Cortex of kidney (tissue), 1 donor: ENCODE measurements at places on chromosomes 7 and 10.

DNA sequence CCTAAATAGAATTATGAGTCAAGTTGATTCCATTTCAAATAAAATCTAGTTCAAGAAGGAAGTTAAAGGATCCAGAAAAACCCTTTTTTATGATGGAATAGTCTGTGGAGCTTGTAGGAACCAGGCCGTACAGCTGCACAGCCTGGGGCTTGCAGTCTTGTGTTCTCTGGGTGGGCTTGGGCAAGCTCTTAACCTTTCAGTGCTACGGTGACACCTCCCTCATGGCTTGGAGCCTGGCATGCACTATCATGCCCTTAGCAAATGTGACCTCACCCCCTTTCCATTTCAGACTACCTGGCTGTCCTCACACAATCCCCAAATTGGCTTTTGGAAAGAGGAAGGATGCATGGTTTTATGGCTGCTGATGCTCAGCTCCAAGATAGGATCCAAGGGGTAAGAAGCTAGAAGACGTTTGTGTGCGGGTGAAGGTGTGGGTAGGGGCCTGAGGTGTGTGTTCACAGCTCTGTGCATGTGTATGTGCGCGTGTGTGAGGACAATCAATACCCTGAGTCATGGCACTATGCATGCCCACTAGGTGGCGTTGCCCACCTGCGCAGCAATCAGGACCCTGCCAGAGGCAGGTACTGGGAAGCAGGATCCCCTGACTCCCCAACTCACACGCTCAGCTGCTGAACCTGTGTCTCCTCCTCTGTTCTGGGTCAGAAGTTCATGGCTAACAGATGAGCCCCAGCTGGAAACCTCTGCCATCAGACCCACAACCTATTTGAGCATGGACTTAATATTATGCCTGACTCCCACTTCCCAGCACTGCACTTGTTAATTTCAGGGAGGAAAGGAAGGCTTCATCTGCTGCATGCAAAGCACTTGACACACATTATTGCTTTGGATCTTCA lies 113.4 kb downstream of the PTPN20 start:
- no peak for DNase-seq

- DNase-seq: no peak
Measured at GRCh38 chr7:105189859-105190492, 176.0 kb downstream of the KMT2E start.

- no peak for DNase-seq
Measured at GRCh38 chr7:71198391-71198790, 66.4 kb downstream of the GALNT17 start.

DNA sequence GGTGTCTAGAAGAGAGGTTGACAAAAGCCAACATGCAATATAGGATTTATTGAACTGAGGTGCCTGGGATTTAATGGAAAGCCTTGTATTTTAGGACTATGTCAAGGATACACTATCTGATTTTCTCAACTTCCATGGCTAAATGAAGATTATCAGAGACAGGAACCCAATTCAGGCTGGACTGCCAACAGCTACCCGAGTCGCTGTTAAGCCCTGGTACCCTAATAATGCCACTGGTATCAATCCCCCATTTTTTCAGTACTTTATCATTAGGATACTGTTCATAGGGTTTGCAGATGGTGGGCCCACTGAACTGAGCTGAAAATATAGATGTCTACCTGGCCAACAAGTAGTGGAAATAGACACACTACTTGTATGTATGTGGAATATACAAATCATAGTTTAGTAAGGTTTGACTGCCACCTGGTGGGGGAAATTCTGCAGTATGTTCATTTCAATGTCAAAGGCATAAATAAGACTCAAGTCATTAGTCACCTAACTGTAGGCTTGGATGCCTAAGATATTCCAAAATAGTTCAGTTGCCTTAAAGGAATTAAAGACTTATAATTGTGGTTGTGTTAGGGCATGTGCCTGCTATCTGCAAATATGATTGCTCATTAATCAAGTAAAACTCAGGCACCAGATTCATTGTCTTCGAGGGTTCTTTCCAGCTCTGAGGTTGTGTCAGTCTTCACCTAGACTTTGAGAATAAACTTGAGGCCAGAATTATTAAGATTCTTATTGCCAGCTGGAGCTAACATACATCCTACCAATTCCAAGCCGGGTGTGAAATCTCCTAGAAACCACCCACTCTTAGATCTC lies 34.1 kb upstream of the NOBOX start:
- DNase-seq: no peak

GRCh38 chr7:123876557-123877256 lies 31.7 kb downstream of the HYAL4 start:
- DNase-seq: no peak

GRCh38 chr10:129259128-129259815 lies 207.8 kb upstream of the MGMT start:
- DNase-seq: no peak

DNA sequence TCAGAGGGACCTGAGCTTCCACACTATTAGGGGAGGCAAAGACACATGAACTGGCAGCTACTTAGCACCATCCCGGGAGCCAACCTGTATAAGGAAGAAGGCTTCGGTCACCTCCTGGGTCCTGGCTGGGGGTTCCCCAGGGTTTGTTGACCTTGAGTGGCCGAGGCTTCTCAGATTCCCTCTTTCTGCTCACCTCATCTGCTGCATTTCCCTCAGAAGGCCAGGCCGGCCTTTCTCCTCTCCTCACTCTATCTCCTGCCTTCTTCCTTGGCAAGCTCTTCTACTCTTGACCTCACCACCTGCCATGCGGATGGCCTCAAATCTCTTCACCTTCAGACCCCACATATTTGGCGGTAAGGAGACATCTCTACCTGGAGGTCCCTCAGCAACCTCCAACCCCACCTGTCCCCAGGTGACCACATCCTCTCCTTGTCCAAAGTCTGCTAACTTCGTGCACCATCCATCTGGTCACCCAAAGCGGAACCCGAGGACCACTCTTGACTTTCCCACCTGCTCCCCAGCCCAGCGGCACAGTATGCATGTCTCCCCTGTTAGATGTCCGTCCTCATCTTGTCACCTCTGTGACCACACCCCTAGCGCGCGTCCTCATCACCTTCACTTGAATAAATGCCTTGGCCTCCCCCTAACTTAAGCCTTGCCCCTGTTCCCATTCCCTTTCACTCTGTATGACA lies 133.8 kb upstream of the UNC5B start:
- no peak for DNase-seq

DNA sequence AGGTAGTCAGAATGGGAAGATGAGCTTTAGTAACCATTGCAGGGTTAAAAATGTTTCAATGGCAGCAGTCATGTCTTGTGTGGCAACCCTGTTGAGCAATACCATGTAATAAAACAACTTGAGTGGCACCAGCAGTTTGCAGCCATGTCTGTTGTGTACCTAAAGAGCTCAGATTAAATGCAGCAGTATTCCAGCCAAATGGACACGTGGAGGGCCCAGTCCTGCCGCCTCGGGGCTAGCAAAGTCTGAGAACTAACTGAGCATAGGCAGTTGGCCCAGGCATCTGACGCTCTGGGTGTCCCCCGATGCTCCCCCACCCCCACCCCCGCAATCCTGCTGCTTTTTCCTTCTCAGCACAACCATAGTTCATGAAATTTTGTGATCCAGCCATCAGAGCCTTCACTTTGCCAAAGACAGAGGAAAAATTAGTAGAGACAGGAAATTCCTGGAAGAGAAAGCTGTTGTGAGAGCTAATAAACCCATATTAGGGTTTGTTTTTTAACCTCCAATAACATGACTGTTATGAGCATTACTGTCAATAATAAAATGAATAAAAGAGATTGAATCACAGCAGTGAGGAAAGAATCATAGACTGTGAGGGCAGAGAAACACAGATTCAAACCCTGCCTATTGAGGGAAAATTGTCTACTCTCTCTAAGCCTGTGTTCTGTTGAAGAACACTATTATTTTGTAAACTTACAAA lies 220.6 kb upstream of the RHOBTB1 start:
- DNase-seq: no peak

DNA sequence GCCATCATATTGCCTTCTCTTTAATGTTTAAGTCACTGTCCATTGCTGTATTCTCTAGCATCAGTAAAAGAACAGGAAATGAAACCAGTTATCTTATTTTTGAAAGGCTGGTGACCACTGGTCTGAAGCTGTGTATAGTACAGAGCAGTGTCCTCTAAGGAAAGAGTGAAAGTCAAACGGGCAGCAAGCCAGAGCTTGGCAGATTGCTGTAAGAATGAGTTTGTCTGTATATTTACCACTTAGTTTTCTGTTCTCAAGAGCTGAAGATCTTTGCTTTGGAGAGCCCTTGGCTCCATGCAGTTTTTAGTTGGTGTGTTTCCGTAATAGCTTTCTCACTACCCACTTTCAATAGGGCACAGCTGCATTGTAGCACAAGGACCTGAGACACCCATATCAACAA lies 31.9 kb downstream of the PCBD1 start:
- DNase-seq: no peak

GRCh38 chr10:10396601-10397000 lies 621.1 kb upstream of the CELF2 start:
- DNase-seq: no peak

GRCh38 chr10:133158756-133159610 lies 1.0 kb upstream of the KNDC1 start:
- no peak for DNase-seq

GRCh38 chr10:132942101-132943057 lies at the start of gene CFAP46:
Gene CFAP46 (minus strand): TSS chr10:132942570. CDS start chr10:132942484, 86 bp downstream.
- no peak for DNase-seq

DNA sequence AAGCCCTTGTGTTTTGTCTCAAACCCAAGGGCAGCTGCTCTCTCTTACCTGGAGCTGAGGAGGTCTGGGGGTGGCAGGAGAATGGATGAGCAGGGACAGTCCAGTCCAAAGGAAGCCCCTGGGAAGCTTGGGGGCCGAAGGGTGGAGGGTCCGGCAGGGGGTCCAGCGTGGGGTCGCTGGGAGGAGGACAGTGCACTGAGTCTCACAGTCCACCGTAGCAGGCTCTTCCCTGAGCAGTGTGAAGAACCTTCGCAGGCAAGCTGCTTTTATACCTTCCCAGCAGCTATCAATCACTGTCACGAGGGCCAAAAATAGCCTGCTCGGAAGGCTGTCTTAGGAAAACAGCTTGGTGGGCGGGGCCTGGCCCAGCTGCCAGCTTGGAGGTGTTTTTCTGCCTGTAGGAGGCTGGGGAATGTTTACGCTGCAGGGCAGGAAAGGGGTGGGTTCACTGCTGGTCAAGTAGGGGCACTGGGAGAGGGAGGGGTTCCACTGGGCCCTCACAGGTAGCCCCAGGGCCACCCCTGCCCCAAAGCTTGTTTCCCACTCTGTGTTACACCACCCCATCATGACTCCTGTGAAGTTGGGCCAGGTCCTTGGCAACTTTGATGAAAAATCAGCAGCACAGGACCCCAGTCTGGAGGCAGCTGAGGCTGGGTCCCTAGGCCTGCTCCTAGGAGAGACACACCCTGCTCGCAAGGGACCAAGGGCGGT lies at the start of gene DEPP1:
DEPP1 (minus strand) TSS at position 240 of the 711 bp plus-strand sequence. CDS start 779 bp downstream, outside the sequence.
- DNase-seq: no peak

DNA sequence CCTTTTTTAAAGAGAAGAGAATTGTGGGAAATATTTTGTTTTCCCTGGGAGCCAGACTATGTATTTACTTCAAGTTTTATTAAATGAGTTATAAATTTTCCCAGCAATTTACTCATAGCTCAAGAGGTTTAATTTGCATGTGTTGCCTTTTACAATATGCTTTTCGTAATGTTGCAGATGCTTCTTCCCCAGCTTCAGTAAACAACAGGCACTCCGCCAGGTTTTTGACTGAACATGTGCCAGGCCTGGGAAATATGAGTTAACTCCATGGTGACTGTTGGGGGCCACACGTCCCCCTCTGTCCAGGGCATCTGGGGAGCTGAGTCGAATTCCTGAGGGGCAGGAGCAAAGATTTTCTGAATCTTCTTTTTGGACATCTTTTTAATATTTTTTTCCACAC lies 545.7 kb downstream of the LRMDA start:
- no peak for DNase-seq

DNA sequence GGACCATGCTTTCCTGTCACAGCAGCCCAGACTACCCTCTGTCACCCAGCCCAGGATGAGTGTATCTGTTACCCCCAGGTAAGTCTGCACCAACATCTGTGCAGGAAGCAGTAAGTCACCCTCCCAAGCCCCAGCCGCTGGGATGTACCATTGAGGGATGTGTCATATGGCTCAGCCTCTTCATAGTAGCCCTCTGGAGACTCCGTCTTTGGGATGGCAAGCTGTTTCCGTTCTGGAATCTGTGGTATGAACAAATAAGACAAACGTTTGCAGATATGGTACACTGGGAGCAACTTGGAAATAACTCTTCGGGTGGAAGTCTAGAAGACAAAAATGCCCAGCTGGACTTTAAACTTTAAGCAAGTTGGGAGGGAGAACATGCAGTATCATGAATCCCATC lies 81.3 kb downstream of the AFAP1L2 start:
- DNase-seq: no peak

GRCh38 chr7:142876991-142877910 lies 8.3 kb downstream of the TRPV6 start:
- DNase-seq: no peak

- no peak for DNase-seq
Measured at GRCh38 chr7:142188846-142189245, 69.0 kb downstream of the PRSS58 start.

- DNase-seq: no peak
Measured at GRCh38 chr7:22610951-22611757, 111.2 kb upstream of the STEAP1B start.

- no peak for DNase-seq
Measured at GRCh38 chr10:113053881-113054280, 103.8 kb downstream of the TCF7L2 start.

GRCh38 chr7:1949681-1950055 lies 279.6 kb downstream of the ELFN1 start:
- DNase-seq: no peak

GRCh38 chr7:158325530-158326381 lies 261.9 kb downstream of the PTPRN2 start:
- DNase-seq: no peak
